Ovary (tissue), 10 donors: ENCODE measurements at places on chromosomes 3 and 15. TPM values are rescaled to one million over a fixed set of nuclear protein-coding genes. Genes with fewer than 3 reads are reported as not detected.
A peak's percentile ranks its signal among the peaks of the same experiment; 100 is the strongest.

Gene MELTF
- 1.1 TPM for polyA plus RNA-seq

Gene ALDH1A3
- polyA plus RNA-seq: 9.9 TPM

Gene PLSCR2
- not detected for polyA plus RNA-seq

Gene OR4F15
- not detected for polyA plus RNA-seq

Gene NR1I2
- 0.21 TPM for polyA plus RNA-seq

Gene SERPINI2
- 0.33 TPM for polyA plus RNA-seq

Gene PXK
- polyA plus RNA-seq: 17.2 TPM

GRCh38 chr15:20358066-20358778 is 183.4 kb downstream of the GOLGA6L6 start:
- H3K36me3 ChIP-seq: no peaks in the 10 kb centered on the region
- H3K4me1 ChIP-seq: no peaks in the 10 kb centered on the region
- DNase-seq: peak; percentile 44

DNA sequence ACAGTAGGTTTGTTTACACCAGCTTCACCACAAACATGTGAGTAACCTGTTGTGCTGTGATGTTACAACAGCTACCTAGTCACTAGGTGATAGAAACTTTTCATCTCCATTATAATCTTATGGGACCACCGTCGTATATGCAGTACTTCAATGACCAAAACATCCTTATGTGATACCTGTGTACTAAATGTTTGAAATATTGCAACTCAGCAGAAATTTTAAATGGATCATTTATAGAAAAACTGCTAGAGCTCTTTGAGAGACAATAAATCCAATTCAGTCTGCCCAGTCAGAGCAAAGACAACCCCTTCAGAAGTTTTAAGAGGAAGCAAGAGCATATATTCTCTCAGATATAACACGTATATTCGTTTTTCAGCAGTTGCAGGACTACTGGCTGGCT is 73.4 kb downstream of the THBS1 start:
- H3K27ac ChIP-seq: no peak overlapping the region
- no peak overlapping the region for H3K4me3 ChIP-seq
- no peak for DNase-seq
- no peaks in the 10 kb centered on the region for H3K36me3 ChIP-seq

- peaks cover 15% of the 10 kb centered on the region for H3K4me1 ChIP-seq
- peak; percentile 89 for DNase-seq
- H3K27me3 ChIP-seq: no peaks in the 10 kb centered on the region
- H3K36me3 ChIP-seq: no peaks in the 10 kb centered on the region
- H3K4me3 ChIP-seq: peak overlapping the region; percentile 18
- peak overlapping the region; percentile 65 for H3K27ac ChIP-seq
These were observed 63.0 kb downstream of the SH3BP5 start for GRCh38 chr3:15269091-15269989.

DNA sequence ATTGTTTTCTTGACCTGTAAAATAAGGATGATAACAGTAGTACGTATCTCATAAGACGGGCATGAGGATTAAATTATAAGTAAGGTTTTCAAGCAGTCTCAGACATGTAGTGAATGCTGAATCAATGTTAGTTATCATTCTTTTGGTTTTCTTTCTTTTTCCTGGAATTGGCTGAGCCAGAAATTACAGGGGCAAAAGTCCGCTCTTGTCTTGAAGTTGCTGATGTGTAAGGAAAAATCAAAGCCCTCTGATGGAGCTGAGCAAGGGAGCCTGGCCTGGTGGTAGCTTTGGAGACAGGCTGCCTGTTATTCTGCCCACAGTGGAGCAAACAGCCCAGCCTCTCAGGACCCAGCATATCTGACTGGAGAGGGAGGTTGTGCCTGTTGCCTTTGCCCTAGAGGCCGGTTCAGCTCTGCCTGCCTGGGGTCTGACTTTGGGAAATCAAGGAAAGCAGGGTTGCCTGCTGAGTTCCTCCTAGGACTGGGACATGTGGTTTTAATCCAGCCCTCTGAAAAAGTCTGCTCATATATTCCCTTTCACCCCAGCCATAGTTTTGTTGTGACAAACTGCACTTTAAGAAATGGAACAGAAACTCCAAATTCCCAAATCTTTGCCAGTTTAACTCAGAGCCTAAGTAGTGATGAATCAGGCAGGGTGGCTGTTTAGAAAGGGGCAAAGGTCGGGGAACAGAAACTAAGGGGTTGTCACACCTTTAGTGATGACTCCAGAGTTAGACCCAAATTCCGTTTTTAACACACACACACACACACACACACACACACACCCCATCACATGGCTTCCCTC is 40.1 kb downstream of the GASK1A start:
- DNase-seq: no peak
- H3K36me3 ChIP-seq: no peaks in the 10 kb centered on the region
- H3K27ac ChIP-seq: peak overlapping the region; percentile 46
- H3K27me3 ChIP-seq: no peaks in the 10 kb centered on the region
- H3K4me3 ChIP-seq: no peak overlapping the region

GRCh38 chr3:168883145-168883544 is 780.4 kb downstream of the MECOM start:
- DNase-seq: no peak
- no peaks in the 10 kb centered on the region for H3K4me1 ChIP-seq
- H3K27me3 ChIP-seq: no peaks in the 10 kb centered on the region
- H3K27ac ChIP-seq: no peak overlapping the region

DNA sequence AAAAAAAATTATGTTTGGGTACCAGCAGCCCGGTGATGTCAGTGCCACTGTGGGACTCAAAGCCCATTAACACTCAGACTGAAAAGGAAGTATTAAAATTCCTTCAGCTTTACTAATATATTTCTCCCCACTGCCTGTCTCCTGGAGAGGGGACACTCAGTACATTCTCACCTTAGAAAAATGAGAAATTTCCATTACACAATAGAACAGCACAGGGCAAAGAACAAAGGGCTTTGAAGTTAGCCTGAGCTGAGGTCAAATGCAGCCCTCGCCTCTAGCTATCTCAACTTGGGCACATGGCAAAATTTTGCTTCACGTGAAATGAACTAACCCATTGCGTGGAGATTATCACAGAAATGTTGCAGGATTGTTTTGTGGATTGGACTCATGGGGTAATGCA is 80.8 kb downstream of the RARB start:
- H3K4me1 ChIP-seq: peaks cover 5% of the 10 kb centered on the region
- DNase-seq: no peak
- H3K27me3 ChIP-seq: no peaks in the 10 kb centered on the region
- no peak overlapping the region for H3K27ac ChIP-seq
- H3K36me3 ChIP-seq: no peaks in the 10 kb centered on the region

- no peak overlapping the region for H3K4me3 ChIP-seq
- no peaks in the 10 kb centered on the region for H3K4me1 ChIP-seq
- H3K27ac ChIP-seq: no peak overlapping the region
- H3K27me3 ChIP-seq: no peaks in the 10 kb centered on the region
These were observed 104.4 kb downstream of the FMN1 start for GRCh38 chr15:33089878-33090757.

- no peaks in the 10 kb centered on the region for H3K27me3 ChIP-seq
- no peak for DNase-seq
- peaks cover 3% of the 10 kb centered on the region for H3K4me1 ChIP-seq
- H3K27ac ChIP-seq: no peak overlapping the region
- H3K36me3 ChIP-seq: no peaks in the 10 kb centered on the region
- no peak overlapping the region for H3K4me3 ChIP-seq
These were observed 10.0 kb upstream of the USP3 start for GRCh38 chr15:63494408-63494807.

DNA sequence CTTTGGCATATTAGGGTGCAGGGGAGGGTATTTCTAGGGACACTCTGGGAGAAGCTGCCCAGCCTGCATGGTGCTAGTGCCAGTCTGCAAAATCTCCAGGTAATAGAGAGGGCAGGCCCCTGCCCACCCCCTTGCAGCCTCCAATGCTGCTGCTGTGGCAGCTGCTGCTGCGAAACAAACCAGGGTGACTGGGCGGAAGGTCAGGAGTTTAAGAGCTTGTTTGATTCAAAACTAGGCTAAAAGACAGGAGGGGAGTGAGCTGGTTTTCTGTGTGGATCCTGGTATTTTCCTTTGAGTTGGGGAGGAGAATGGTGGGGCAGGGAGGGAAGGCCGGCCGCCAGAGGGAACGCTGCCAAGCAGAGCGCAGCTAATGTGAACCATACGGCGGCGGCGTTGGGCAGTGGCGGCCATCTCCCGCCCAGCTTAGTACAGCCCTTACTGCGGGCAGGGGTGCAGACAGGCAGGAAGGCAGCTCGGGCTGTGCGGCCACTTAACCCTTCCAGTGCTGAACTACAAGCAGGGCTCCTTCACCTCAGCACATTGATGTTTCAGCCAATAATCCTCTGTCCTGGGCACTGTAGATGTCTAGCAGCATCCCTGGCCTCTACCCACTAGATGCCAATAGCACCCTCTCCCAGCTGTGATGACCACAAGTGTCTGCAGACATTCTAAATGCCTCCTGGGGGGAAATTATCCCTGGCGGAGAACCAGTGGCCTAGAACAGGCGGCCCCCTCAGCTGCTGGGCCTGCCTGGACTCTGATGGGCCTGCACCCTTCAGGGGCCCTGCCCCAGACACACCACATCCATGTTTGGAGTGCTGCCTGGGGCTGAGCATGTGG is 125.7 kb downstream of the EEFSEC start:
- no peaks in the 10 kb centered on the region for H3K27me3 ChIP-seq
- H3K4me3 ChIP-seq: no peak overlapping the region
- peaks cover 48% of the 10 kb centered on the region for H3K4me1 ChIP-seq
- H3K27ac ChIP-seq: peak overlapping the region; percentile 68
- H3K36me3 ChIP-seq: no peaks in the 10 kb centered on the region
- peak; percentile 90 for DNase-seq

- H3K36me3 ChIP-seq: no peaks in the 10 kb centered on the region
- no peak overlapping the region for H3K27ac ChIP-seq
- H3K4me1 ChIP-seq: peaks cover 3% of the 10 kb centered on the region
- no peak overlapping the region for H3K4me3 ChIP-seq
- no peaks in the 10 kb centered on the region for H3K27me3 ChIP-seq
- peak; percentile 61 for DNase-seq
These were observed 91.3 kb downstream of the TMEM266 start for GRCh38 chr15:76150971-76151598.

GRCh38 chr3:129651435-129652202 is 45.1 kb upstream of the PLXND1 start:
- no peak overlapping the region for H3K4me3 ChIP-seq
- no peaks in the 10 kb centered on the region for H3K27me3 ChIP-seq
- no peaks in the 10 kb centered on the region for H3K36me3 ChIP-seq
- DNase-seq: peak; percentile 55

GRCh38 chr15:98719137-98719740 is 70.9 kb downstream of the IGF1R start:
- H3K4me3 ChIP-seq: no peak overlapping the region
- no peak for DNase-seq
- H3K4me1 ChIP-seq: peaks cover 34% of the 10 kb centered on the region
- no peaks in the 10 kb centered on the region for H3K36me3 ChIP-seq
- no peak overlapping the region for H3K27ac ChIP-seq
- no peaks in the 10 kb centered on the region for H3K27me3 ChIP-seq
